HEK293T (cell line): ENCODE measurements at places on chromosomes 16 and 17.

- no peak for DNase-seq
These were observed 23.5 kb upstream of the FOXK2 start for GRCh38 chr17:82495844-82496528.

GRCh38 chr16:78258375-78259065 is 159.1 kb downstream of the WWOX start:
- DNase-seq = peak; percentile 18

- DNase-seq = peak; percentile 83
These were observed 73.3 kb upstream of the MTMR4 start for GRCh38 chr17:58587713-58588117.

DNA sequence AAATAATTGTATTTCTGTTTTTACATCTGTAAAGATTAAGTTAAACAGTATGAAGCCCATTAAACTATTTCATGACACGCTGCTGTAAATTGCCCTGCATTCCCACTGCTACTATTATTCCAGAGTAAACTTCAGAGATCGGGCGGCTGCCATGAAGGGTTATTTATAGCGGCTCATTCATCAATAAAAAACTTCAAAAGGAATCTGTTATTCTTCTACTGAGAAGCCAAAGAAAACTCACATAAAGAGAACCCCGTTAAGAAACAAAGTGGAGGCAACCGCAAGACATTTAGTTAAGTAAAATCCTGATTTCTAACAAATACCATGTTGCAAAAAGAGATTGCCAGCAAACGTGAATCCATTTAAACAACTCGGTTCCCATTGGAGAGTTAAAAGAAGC is 16.4 kb downstream of the FOXL1 start:
- DNase-seq = no peak

DNA sequence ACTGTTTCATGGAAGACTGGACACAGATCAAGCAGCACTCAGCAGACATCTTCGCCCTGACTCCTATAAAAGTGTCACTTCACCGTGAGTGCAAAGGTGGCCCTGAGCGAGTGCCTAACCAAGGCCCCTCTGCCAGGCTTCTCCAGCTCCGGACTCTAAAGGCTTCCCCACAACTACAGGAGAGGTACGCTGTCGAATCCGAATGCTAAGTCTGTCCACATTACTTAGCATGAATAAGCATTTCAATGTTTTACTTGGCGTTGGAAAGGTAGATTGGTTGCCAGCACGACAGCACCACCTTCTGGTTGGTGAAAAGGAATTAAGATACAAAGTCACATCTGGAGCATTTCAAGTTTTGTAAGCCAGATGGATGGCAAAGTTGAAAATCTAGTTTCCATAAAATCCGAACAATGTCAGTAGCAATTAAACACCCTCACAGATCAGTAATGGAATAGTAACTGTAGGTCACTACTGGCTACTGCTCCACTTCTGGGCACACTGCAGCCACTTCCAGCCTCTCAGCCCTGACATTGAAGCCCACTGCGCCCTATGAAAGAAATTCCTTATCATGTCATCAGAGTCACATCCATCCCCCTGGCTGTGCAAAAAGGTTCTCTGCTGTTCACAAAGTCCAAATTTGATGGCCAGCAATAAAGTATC is 100.9 kb downstream of the PARN start:
- DNase-seq = peak; percentile 58

DNA sequence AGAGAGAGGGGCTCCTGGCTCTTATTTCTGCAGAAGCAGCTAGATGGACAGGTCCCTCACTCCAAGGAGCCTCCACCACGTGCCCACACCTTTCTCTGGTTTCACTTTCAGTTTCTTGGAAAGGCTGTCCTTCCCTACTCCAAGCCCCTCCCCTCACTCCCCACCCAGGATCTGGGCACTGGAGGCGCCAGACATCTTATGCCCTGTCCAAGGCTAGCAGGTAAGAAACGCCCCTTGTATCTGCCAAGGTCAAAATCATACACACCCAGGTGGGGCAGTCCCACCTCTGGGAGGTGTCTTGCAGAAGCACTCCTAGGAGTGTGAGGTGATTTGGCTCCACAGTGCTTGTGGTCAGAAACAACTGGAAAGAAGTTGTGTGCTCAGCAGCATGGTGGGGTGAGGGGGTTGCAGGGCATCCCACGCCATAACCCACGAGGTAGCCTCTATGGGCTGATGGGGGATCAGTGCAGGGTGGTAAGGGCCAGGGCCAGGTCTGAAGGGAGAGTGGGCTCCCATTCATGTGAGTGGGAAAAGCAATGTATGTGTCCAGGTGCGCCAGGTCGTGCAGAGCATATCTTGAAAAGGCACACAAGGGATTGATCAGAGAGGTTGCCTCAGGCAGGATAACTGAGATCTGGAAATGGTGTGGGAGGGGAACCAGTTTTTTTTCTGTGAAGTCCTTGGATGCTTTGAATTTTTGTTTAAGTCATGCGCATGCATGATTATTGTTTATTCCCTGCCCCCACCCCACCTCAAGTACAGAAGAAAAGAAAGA is 31.8 kb upstream of the PRM1 start:
- no peak for DNase-seq

DNA sequence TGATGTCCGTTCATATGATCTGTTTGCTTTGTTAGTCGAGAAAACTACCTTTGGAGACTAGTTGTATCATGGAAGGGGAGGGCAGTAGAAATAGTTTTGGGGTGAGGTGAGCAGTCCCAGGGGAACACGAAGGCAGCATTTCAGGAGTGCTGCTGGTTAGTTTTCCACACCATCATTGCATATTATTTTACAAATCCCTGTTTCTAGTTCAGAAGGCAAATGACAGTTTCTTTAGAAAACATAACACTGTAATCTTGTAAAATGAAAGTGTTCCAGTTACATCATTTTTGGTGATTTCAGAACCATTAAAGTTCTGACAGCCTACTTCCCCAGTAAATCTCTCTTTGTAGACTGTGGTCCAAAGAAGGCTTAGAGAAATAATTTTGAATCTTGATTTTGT is 25.4 kb downstream of the BANP start:
- no peak for DNase-seq

DNA sequence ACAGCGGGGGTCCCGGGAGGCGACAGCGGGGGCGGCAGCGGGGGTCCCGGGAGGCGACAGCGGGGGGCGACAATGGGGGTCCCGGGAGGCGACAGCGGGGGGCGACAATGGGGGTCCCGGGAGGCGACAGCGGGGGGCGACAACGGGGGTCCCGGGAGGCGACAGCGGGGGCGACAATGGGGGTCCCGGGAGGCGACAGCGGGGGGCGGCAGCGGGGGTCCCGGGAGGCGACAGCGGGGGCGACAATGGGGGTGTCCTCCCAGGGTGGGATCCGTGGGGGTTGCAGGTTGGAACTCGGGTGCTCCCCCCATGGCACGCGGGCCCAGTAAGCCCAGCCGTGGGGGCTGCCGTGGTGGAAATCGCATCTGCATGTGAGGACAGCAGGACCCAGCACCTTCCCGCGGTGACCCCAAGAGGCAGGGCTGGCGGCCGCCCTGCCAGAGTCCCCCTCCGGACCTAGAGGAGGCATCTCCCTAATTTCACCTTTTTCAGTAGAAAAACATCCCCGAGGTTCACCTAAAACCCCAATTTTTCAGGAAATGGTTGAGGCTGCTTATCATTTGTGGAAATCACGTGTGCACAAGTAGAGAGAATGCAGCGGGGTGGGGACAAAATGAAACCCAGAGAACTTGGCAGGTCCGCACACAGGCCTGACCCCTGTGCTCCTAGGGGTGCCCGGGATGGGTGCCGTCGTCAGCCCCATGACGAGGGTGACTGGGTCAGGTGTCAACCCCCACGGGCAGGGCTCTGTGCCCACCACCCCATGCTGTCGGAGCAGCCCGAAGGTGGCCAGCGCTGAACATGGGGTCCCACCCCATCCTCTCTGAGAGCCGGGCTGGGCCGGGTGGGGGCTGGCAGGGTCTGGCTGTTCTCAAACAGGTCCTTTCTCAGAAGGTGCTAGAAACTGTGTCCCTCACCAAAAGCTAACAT is 10.5 kb upstream of the METRNL start:
- no peak for DNase-seq

GRCh38 chr16:23508589-23509440 is 1.5 kb downstream of the GGA2 start:
- peak; percentile 17 for DNase-seq

- DNase-seq = peak; percentile 27
These were observed 597.9 kb downstream of the KCNJ2 start for GRCh38 chr17:70767102-70767701.

- DNase-seq = no peak
These were observed 220.0 kb downstream of the CDH13 start for GRCh38 chr16:82846806-82847205.

GRCh38 chr17:80836971-80837481 is 154.6 kb upstream of the CHMP6 start:
- DNase-seq = no peak
